ENCODE measurements at places on chromosomes 7 and 10. TPM values are rescaled to one million over a fixed set of nuclear protein-coding genes. Genes with fewer than 3 reads are reported as not detected.

DNA sequence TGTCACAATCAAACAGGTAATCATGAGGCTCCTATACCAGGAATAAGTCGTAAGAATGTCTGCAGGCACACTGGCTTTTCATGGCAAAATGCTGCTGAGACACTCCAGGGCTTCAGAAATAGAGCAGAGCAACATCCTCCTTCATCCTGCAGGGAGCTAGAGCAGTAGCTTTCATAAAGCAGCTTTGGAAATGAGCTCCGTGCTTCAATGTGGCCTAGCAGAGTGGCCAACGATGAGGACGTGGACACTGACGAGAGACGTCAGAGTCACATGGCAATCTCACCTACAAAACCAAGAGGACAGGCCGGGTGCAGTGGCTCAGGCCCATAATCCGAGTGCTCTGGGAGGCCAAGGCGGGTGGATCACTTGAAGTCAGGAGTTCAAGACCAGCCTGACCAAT is 9.8 kb downstream of the COBL start:
- no peak overlapping the region for H3K4me3 ChIP-seq
- H3K4me1 ChIP-seq = no peaks in the 10 kb centered on the region
- no peak for DNase-seq
- H3K27me3 ChIP-seq = no peaks in the 10 kb centered on the region
- H3K27ac ChIP-seq = no peak overlapping the region

DNA sequence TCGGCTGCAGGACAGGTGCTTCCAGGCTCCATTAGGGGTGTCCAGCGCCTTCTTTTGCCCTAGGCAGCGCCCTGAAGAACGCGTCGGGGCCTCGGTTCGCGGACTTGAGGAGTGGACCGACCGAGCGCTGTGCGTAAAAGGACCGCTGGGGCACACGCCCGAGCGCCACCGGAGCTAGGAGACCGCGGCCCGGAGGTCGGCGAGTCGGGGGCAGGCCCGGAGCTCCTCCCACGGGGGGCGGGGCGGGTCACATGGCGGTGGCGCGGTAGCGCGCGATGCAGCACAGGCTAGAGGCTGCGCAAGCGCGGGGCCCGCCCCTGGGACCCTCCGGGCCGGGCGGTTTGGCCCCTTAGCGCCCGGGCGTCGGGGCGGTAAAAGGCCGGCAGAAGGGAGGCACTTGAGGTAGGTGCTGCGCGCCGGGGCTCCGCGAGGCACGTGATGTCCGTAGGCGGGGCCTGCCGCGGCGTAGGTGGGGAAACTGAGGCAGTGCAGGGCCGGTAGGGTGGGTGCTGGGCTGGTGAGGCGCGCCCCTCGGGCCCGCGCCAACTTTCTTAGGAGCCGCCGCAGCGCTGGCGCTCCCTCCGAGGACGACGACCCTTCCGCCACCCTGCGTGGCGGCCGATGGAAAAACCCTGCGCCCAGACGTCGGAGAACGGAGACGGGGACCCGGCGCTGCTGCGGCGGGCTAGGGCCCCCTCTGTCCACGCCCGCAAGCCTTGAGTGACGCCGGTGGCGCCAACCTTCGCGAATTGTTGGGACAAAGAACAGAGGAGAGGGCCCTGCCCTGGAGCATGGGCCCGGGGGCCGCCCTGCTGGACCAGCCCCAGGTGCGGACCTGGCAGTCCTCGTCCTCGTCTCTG is at the start of gene PRXL2A:
Gene PRXL2A (plus strand): TSS at position 310 of the 860 bp plus-strand sequence. CDS start 11,917 bp downstream, outside the sequence.
- H3K4me3 ChIP-seq = peak within 1 kb of the TSS; percentile 68
- H3K36me3 ChIP-seq = no peaks in the 10 kb centered on the region
- H3K4me1 ChIP-seq = no peaks in the 10 kb centered on the region
- H3K27me3 ChIP-seq = no peaks in the 10 kb centered on the region
- peak; percentile 92 for DNase-seq

- H3K27me3 ChIP-seq = no peaks in the 10 kb centered on the region
- H3K4me1 ChIP-seq = peaks cover 2% of the 10 kb centered on the region
- H3K4me3 ChIP-seq = peak overlapping the region; percentile 75
- no peak for DNase-seq
Measured at GRCh38 chr7:2633538-2634266, 1.9 kb downstream of the TTYH3 start.

DNA sequence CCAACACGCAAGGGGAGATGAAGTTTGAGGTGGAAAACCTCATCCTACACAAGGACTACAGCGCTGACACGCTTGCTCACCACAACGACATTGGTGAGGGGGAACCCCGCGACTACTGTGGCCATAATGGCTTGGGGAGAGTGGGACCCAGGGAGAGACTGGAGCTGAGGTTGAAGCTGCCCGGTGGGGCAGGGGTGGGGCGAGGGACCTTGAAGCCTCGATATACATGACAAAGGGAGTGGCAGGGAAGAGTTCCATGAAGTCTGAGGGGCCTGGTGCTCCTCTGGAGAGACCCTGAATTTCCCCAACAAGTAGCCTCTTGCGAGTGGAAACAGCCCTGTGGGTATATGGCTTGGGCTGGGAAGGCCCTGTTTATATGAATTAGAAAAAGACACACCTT is 3.1 kb downstream of the PLAU start:
- no peak overlapping the region for H3K27ac ChIP-seq
- no peak overlapping the region for H3K4me3 ChIP-seq
- DNase-seq = no peak
- H3K27me3 ChIP-seq = no peaks in the 10 kb centered on the region
- H3K36me3 ChIP-seq = no peaks in the 10 kb centered on the region
- peaks cover 4% of the 10 kb centered on the region for H3K4me1 ChIP-seq

DNA sequence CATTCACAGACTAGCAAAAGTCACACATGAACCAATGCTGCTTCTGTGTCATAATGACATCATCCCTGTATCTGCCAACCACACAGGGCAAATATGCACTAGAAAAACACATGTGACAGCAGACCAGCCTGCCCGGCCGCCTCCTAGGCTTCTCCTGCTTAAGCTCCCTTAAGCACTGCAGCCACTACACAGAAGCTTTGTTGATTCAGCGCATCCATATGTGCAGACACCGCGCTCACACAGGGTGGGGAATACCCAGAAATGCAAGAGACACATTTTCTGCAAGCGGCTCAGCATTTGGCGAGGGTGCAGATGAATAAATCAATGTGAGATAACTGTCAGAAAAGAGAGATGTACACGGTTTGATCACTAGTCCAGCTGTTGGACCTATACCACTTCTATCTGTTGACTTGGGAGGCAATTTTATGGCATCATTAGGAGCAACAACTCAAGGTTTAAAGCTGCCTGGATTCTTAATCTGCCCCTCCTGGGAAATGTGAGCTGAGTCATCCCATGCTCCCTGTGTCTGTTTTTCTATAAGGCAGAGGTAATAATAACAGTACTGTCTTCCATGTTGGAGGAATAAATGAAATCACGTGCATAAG is 33.4 kb downstream of the CPXM2 start:
- no peaks in the 10 kb centered on the region for H3K27me3 ChIP-seq
- no peaks in the 10 kb centered on the region for H3K36me3 ChIP-seq
- H3K4me1 ChIP-seq = no peaks in the 10 kb centered on the region

DNA sequence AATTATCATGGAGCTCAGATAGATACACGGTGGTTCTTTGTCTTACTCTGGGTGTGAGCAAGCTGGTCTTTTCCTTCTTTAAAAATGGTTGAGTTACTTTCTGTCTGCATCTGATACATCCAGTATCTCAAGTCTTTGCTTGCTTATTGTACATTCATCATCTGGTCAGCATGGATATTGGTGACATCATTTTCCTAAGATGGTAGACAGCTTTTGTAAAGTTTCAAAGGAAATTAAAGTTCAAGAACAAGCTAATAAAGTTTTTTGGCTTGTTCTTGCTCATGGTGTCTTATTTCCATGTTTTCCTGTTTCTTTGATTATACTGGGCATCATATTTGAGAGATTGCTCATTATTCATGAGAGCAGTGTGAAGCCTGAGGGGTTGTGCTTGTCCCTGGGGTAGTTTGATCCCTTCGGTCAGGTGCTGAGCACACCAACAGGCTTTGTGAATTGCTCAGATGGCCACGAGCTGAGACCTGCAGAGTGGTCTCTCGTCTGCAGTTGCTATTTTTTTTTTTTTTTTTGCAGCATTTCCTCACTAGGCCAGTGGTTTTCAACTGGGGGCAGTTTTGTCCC is 38.5 kb downstream of the MGMT start:
- H3K36me3 ChIP-seq = no peaks in the 10 kb centered on the region
- no peak overlapping the region for H3K4me3 ChIP-seq
- no peaks in the 10 kb centered on the region for H3K4me1 ChIP-seq
- DNase-seq = no peak
- no peak overlapping the region for H3K27ac ChIP-seq
- no peaks in the 10 kb centered on the region for H3K27me3 ChIP-seq

GRCh38 chr10:132708936-132709335 is 77.0 kb downstream of the NKX6-2 start:
- peaks cover 3% of the 10 kb centered on the region for H3K36me3 ChIP-seq
- no peaks in the 10 kb centered on the region for H3K27me3 ChIP-seq

- no peak overlapping the region for H3K4me3 ChIP-seq
- no peak overlapping the region for H3K27ac ChIP-seq
- H3K36me3 ChIP-seq = no peaks in the 10 kb centered on the region
- H3K4me1 ChIP-seq = no peaks in the 10 kb centered on the region
Measured at GRCh38 chr10:43047288-43047970, 29.4 kb upstream of the RET start.

LRMDA gene
- 11.9 TPM for polyA plus RNA-seq

CLRN3 gene
- not detected for polyA plus RNA-seq

MGMT gene
- 10.1 TPM for polyA plus RNA-seq

PRLHR gene
- polyA plus RNA-seq = 0.80 TPM

ELMO1 gene
- 20.6 TPM for polyA plus RNA-seq

Data from pancreas (tissue), 10 donors.